ENCODE measurements at places on chromosomes 7 and 10. TPM values are rescaled to one million over a fixed set of nuclear protein-coding genes. Genes with fewer than 3 reads are reported as not detected.
A peak's percentile ranks its signal among the peaks of the same experiment; 100 is the strongest.

The GPC2 gene
- total RNA-seq = 0.22 TPM

DNA sequence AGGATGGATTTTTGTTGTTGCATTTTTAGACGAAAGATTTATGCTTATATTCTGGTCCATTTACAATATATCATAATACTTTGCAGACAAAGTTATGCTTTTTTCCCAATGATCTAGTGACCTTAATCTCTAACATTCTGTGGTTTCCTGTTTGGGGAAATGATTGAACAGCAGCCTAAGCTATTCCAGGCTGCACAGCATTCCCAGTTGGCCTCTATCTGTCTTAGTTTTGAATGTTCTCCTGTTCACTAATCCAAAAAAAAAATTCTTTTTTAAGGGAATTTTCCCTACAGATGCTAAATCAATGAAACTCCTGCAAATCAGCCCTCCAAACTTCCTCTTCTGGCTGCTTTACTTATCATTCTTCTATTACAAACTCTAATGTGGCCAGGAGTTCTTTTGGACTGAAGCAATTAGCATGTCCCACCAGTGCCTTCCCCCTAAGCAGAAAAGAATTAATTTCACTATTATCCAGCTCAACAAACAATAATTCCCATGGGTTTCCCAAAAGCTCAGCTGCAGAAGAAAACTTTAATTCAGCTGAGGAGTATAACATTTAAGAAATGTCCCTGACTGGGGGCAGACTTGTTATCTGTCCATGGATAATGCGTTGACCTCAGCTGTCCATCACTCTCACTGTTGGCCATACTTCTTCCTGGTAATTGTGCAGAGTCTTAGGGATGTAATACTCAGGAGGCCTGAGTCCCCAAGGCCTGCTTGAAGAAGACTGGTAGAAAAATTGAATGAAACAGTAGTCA, 81.9 kb upstream of the TRIL start:
- DNase-seq = peak; percentile 22

DNA sequence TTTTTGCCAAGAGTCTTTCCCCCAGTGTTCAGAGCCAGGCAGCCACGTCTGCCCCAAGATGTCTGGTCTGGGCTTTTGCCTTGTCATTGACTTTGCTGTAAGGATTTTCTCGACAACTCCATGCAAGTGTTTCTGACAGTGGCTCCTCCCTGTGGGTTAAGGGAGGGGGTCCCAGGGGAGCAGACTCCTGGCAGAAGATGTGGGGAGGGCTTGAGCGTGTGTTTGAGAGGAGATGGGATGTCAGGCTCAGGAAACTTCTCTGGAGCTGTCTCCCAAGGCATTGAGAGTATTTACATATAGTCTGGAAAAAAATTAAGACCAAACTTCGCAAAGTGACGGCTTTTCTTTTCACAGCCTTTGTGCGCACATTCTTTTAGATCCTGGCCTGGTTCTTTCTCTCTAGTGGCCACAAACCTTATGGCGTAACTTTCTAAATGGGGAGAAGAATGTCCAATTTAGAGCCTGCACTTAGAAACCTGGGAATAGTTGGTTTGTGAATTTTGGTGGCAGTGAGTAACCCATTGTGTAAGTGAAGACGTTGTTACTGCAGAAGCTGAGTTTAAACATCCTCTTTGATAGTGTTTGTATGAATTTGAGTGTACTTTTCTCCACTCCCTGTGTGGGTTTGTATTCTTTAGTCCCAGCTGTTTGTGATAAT, 201.5 kb downstream of the LRMDA start:
- DNase-seq = peak; percentile 43

GRCh38 chr10:126686719-126687118, 16.2 kb upstream of the C10orf90 start:
- no peak for DNase-seq

The JAZF1 gene
- 13.8 TPM for total RNA-seq

The GIMAP5 gene
- not detected for total RNA-seq

- DNase-seq = no peak
Measured at GRCh38 chr7:117190746-117191435, 132.0 kb downstream of the WNT2 start.

DNA sequence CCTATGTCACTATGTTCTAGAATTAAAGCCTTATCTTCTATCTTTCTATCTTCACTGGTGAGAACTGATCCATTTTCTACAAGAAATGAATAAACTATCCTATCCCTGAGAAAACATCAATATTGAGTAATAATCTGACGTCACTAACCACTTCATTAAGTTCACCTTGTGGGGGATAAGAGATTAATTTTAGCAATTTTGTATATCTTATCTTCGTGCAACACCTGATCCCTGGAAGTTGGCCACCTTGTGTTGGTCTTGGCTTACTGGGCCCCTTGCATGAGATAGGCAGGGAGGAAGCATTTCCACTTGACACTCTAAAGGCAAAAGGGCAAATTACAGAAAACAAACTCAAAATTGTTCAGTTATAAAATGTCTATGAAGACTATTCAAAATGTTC, 20.1 kb upstream of the OR6B1 start:
- no peak for DNase-seq

GRCh38 chr7:93475811-93476210, 98.7 kb downstream of the CALCR start:
- DNase-seq = no peak

DNA sequence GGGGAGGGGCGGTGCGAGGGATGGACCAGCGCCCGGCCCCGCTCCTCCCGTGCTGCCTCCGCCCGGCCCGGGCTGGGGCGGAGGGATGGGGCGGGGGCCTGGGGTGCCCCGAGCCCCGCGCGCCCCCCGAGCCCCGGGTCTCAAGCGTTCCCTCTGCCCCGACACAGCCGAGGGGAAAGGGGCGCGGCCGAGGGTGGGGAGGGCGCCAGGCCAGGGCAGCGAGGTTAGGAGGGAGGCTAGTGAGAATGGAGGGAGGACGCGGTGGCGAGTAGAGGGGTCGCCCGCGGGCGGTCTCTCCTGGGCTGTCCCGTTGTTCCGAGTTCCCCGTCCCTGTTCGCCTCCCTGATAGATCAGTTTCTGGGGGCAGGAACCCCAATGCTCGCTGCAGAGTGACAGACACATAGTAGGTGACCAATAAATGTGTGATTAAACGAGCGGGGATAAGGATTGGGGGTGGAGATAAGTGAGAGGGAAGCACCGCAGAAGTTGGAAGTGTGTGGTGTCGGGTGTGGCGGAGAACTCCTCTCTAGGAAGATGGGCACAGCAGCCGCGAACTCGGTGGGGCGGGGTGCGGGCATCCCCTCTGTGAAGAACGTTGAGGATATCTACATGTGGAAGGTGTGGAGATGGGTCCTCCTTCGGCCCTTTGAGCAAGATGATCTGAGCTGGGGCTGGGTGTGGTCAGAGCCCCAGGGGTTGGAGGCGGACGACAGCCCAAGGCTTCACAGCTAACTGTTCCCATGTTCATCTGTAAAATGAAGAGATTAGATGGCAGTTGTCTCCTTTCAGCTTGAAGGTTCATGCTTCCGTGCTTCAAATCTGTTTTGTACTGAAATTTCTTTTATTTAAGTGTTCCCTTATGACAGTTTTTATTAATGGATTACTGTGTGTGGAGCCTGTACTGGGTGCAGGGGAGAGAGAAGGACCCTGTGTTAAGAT, 580 bp downstream of the ZNF775 start:
- peak; percentile 44 for DNase-seq

GRCh38 chr7:28479507-28479947, 67.2 kb downstream of the CREB5 start:
- DNase-seq = no peak

GRCh38 chr7:41788556-41788955, 85.7 kb upstream of the INHBA start:
- peak; percentile 15 for DNase-seq

The XRCC2 gene
- 1.1 TPM for total RNA-seq

The ZNF273 gene
- 4.8 TPM for total RNA-seq

The SPDYE2B gene
- not detected for total RNA-seq

DNA sequence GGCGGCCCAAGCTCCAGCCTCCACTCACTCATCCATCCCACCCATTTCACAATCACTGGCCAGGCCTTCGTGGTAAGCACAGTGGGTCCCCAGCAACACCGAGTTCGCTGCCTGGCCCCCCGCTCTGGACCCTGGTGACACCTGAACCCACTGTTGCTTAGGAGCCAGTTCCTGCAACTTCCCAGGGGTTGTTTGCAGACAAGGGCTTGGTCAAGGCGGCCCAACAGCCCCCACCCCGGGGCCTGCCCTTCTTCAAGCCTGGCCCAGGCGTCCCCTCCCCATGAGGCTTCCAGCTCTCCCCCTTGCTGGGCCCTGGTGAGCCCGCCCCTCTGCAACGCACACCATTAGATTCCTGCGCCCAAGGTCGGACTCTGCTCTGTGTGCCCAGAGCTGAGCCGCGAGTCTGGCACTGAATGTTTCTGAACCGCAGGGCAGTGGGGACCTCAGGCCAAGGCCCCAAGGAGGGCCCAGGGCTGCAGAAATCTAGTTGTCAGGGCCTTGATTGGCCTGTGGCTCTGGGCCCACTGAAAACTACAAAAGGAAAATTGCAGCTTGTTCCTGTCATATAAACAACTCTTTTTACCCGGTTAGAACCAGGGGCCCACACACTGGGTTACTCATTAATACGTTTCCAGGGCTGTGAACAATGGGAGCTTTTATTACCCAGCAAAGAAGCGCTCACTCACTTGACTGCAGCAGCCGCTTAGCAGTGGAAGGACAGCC, 2.1 kb upstream of the COX19 start:
- no peak for DNase-seq

DNA sequence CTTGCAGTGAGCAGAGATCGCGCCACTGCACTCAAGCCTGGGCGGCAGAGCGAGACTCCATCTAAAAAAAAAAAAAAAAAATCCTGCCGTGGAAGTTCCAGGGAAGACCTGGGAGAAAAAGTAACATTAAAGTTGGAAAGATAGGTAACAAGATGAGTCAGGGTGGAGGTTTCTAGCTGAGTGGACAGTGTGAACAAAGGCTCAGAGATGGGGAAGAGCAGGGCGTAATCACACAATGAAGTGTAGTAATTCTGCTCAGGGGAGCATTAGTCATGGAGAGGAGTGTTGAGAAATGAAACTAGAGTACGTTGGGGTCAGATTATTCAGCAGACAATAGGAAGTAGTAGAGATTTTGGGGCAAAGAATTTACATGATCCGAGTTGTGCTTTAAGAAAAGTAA, 21.6 kb upstream of the WASL start:
- peak; percentile 80 for DNase-seq

DNA sequence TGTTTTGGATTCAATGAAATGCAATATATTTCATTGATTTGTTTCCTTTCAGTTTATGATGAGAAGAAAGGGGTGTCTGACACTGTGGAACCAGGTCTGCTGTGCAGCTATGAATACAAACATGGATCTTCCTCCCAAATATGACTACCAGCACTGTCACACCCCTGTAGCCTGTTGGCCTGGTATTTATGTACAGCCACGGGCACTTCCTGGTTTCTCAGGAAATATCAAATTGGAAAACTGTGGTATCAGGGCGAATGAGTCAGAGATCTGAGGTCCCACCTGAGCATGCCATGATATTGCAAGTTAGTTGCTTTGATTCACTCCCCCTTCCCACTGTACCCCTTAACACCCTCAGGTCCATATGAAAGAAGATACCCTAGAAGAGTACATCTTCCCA, 87.8 kb downstream of the DNMBP start:
- DNase-seq = peak; percentile 40

DNA sequence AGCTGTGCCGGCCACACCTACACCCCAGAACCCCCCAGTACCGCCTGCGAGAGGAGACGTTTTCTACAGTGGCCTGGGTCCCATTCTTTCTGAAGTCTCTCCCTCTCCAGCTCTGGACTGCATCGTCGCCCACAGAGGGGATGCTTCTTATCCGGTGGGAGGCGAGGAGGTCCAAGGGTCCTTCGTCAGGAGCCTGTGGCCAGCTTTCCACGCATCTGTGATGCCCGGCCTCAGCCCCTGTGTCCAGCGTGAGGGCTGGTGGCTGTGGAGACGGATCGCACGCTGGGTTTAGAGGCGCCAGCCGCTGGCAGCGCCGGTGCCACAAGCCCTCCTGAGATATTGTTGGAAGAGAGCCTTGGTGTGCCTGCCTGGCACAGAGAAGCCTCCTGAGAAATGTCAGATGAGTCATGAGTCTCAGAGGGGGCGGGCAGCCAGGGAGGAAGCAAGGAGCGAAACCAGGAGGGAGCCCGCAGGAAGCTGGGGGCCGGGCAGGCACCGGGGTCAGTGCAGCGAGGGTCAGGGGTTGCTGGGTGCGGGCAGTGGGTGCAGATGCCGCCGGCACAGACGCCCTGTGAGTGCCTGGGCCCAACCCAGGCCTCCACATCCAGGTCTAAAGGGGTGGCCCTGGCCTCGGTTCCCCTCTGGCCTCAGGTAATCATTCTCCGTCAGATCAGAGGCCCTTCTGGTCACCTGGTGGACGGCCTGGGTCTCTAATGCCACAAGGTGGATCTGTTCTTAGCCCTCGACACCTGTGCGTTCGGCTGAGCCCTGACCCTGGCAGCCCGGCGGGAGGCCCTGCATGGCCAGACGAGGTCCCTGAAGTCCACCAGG, 86.0 kb upstream of the DIP2C start:
- DNase-seq = peak; percentile 83

The TLX1 gene
- total RNA-seq = not detected

The FAM24B gene
- total RNA-seq = 3.3 TPM

GRCh38 chr10:86585037-86585929, 63.7 kb upstream of the WAPL start:
- peak; percentile 78 for DNase-seq

DNA sequence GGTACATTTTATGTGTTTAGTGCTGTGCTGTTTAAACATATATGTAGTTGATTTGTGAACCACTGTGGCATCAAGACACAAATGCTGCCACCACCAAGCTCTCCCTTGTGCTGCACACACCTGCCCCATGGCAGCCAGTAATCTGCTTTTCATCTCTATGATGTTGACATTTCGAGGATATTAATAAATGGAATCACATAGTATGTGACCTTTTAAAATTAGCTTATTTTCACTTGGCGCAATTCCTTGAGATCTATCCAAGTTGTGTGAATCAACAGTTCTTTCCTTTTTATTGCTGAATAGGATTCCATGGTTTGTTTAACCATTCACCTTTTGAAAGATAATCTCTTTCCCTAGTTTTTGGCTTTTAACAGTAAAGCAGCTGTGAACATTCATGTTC, 73.1 kb downstream of the BMPR1A start:
- peak; percentile 19 for DNase-seq

GRCh38 chr10:128781637-128782036, 655.4 kb upstream of the MKI67 start:
- DNase-seq = no peak

The ASB15 gene
- not detected for total RNA-seq

- DNase-seq = peak; percentile 53
Measured at GRCh38 chr10:75651417-75651816, 220.0 kb downstream of the LRMDA start.

- no peak for DNase-seq
Measured at GRCh38 chr10:29228562-29228961, 60.3 kb upstream of the LYZL1 start.

All from GM23248 (cell line).